NCI-H2029 treated with DMSO at 0.1 percent for 48 hours (cell line): ENCODE measurements at places on chromosomes 1 and 21.

DNA sequence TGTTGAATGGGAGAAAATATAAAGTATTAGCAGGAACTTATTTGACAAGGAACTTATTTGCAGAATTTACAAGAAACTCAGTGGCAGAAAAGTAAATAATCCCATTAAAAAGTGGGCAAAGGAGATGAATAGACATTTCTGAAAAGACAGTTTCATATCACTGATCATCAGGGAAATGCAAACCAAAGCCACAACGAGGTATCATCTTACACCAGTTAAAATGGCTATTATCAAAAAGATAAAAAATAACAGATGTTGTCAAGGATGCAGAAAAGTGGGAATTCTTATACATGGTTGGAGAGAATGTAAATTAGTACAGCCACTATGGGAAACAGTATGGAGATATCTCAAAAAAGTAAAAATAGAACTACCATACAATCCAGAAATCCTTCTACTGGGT is 61.0 kb downstream of the SYT14 start:
- no peak for DNase-seq

DNA sequence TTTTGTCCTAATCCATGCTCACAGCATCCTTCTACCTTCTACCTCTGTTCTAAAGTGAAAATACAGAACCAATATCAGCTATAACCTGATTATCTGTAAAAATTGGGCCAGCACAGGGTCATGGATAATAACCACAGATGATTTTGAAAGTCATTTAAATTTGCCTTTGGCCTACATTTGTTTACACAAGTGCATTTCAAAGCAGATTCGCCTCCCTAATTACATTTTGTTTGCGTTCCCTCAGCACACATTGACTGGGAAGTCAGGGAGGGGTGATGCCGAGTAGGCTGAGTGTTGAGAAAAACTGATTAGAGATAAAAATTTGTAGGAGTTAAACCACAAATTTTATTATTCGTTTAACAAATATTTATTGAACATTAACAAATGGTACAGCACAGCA is 19.2 kb upstream of the RGS8 start:
- no peak for DNase-seq

GRCh38 chr1:107670397-107671040 is 294.5 kb downstream of the VAV3 start:
- DNase-seq = no peak

- no peak for DNase-seq
Observed at GRCh38 chr1:201153474-201154388, 543 bp downstream of the TMEM9 start.

DNA sequence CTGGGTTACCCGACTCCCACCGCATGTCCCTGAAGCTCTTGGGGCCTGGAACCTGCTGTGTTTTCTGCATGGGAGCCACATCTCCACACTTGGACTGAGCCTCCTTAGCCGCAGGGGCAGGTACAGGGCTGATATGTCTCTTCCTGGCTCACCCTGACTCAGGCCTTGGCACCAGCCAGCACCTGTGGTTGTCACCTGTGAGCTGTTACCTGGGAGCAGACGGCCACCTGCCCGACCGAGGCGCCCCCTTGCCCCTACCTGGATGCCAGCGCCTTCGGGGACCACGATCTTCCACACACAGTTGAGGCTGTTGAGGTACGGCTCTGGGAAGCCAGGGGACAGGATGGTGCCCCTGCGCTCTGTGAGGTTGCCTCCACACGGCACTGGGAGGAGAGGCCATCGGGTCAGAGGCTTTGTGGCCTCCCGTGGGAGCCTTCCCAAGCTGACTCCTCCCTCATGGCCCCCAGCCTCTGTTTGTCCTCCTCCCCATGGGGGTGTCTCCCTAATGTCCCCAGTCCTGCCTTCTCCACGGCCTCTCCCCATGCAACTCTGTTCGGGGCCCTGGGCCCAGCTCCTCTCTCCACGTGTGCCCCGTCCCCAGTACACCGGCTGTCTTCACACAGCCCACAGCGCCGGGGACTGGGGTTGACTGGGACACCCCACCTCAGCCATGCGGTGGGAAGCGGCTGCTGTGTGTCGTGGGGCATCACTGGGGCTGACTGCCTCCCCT is 152.0 kb downstream of the ZSCAN20 start:
- no peak for DNase-seq

DNA sequence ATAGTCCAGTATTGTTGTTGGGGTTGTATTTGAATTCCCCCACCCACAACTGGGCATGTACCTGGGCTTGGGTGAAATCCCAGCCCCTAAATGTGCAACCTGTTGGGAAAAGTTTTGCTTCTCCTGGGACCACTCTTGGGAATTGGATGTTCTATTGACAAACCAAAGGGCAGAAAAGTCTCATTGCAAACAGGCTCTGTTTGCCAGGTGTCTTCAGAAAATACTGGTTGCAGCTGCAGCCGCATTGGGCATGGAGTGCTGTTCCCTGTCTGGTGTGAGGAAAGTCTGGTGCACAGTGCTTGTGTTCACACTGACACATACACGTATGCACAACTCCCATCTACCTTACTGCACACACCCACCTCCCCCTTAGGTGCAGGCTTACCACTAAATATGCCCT is 12.1 kb downstream of the PTPRU start:
- DNase-seq = no peak

DNA sequence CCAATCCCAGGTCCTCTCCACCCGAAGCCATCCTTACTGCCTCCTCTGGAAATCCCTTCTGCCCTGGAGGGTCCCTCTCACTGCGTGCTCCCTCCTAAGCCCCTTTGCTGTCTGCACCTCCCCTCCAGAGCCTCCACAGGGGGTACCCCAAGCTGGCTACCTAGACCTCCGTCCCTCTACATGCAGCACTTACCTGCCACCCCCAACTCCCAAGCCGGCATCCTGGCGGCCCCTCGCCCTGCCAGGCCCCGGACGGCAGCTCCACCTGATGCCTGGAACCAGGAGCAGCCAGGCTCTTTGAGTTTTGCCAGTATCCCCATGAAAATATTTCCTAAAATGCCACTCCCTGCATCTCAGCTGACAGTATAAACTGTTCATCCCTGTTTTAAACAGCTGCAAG is 4.1 kb downstream of the PRDM15 start:
- DNase-seq = no peak

DNA sequence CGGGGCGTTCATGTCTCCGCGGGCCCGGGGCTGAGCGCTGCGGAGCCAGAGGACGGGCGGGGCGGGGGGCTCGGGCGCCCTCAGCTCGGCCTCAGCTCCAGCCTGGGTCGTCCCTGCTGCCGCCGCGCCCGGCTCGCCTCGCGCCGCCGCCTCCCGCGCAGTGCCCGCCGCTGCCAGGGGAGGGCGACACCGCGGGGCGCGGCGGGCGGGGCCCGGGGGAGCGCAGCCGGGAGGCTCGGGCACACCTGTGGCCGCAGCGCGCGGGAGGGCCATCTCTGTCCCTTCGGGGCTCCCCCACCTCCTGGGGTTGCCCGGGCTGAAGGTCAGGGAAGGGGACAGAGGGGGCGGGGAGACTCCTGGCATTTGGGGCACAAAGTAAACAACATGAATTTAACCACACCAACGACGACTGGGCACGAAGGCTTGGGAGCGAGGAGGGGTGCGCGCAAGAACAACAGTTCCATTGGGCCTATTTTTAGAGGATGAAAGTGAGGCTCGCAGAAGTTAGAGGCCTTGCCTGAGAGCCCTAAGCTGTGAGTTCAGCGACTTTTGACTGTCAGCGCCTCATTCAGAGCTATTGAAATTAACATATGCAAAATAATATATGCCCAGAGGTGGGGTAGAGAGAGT is at the start of gene FAM131C:
Gene FAM131C (minus strand): TSS at position 162 of the 630 bp plus-strand sequence. CDS start 209 bp downstream, outside the sequence.
- DNase-seq = no peak

DNA sequence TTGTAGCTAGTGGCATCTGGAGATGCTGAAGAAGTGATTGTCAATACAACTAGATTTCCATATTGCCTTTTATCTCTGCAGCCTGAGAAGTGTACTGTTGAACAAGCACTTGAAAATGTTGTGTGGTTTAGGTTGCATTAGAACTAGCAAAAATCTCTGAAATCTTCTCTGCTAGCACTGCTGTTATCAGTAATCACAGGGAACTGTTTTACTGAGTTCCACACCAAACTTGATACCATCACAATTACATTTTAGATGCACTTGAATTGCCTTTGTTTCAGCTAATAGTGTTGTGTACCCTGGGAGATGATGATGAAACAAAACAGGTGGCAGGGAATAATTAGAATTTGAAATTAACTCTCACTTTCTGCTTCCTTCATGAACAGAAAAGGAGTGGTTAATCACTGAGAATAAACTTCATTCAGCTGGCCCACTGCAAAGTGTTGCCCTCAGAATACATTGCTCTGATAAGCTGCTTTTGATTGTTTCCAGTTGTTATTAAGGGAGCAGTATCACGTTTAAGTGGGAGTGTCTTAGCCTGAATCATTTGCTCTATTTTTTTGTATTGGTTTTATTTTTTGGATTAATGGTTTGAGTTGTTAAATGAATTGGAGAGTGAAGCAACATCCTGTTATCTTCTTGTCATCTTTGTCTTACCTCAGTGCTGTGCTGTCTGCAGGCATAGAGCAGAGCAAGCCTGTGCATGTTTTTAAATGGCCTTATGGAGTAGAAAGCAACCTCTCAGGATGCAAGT is 13.0 kb downstream of the FAM20B start:
- DNase-seq = no peak

DNA sequence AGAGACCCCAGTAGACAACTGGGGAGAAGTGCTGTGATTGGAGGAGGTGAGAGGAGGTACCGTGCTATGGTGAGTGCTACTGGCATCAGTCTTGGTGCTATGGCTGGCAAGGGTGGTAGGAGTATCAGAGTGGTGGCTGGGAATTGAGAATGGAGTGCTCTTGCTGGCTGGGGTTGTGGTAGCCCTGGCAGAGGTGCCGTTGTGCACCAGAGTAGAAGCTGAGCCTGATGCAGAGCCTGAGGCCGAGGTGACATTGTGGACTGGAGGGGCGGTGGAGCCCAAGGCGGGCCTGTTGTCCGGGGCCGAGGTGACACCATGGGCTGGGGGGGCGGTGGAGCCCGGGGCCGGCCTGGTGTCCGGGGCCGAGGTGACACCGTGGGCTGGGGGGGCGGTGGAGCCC is 14.6 kb downstream of the TRIM46 start:
- no peak for DNase-seq
